Neural crest cell (in vitro differentiated cells): ENCODE measurements at places on chromosomes 7 and 10. TPM values are rescaled to one million over a fixed set of nuclear protein-coding genes. Genes with fewer than 3 reads are reported as not detected.

The MRC1 gene
- not detected in 2 replicates for total RNA-seq

The ABHD11 gene
- 23.3 and 26.4 TPM in 2 replicates for total RNA-seq

The CFAP43 gene
- total RNA-seq: 0.63 and 0.71 TPM in 2 replicates

The GPR15LG gene
- total RNA-seq: not detected in 2 replicates

The SLC26A5 gene
- not detected in 2 replicates for total RNA-seq

The AHCYL2 gene
- total RNA-seq: 18.7 and 19.1 TPM in 2 replicates

The CYP2C9 gene
- not detected in 2 replicates for total RNA-seq

The HSPA12A gene
- 7.4 and 7.6 TPM in 2 replicates for total RNA-seq

The MYL10 gene
- not detected in 2 replicates for total RNA-seq

DNA sequence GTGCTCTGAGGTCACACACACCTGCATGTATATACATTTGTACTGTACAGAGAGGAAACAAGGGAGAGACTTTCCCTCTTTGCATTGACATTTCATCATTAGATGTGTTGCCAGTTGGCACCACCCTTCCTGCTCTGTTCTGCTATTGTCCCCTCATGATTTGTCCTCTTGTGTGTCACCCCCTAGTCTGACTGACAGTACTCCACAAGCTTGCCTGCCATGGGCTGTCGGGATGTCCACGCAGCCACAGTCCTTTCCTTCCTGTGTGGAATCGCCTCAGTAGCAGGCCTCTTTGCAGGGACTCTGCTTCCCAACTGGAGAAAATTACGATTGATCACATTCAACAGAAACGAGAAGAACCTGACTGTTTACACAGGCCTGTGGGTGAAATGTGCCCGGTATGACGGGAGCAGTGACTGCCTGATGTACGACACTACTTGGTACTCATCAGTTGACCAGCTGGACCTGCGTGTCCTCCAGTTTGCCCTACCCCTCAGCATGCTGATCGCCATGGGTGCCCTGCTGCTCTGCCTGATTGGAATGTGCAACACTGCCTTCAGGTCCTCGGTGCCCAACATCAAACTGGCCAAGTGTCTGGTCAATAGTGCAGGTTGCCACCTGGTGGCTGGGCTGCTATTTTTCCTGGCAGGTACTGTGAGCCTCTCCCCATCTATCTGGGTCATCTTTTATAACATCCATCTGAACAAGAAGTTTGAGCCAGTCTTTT, 9.4 kb downstream of the CLDN12 start:
- DNase-seq: no peak

- peak; percentile 27 for DNase-seq
Measured at GRCh38 chr7:106947244-106947728, 82.2 kb downstream of the PIK3CG start.

- no peak for DNase-seq
Measured at GRCh38 chr10:23319835-23320234, 24.8 kb downstream of the C10orf67 start.

GRCh38 chr10:30373596-30374327, 24.7 kb upstream of the MTPAP start:
- no peak for DNase-seq

GRCh38 chr7:141409801-141410329, 141.3 kb upstream of the AGK start:
- DNase-seq: no peak

DNA sequence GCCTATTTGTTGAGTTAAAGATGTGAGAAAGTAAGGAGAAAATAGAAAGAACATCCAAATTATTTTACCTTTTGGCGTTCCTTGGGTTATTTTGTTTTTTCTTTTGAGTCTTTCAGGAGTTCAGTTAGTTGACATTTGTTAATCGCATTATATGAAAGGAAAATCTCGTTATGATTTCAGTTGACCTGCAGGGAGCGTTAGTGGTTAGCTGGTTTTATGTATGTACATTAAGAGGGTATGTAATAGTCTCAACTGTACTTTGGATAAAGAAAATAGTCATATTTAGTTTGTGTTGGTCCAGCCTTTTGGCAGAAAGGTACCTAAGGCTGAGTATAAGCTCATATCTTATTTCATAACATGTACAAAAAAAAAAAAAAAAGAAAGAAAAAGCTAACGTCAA, 4.0 kb downstream of the BMPER start:
- DNase-seq: no peak

DNA sequence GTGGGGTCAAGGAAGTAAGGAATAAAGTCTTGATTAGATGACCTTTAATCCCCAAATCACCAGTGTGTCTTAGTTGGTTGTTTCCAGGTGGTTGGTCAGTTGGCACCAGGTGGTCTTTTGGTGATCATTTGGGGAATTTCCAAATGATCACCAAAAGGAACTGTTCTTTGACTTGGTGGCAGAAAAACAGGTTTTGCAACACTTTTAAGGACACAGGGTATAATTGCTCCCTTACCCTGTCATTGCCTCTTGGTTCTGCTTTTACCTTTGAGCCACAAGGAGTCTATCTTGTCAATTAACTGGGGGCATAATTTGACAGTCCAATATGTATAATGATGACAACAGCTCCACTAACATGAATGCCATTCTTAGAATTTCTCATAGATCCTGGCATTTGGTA, 104.2 kb downstream of the ADK start:
- no peak for DNase-seq

DNA sequence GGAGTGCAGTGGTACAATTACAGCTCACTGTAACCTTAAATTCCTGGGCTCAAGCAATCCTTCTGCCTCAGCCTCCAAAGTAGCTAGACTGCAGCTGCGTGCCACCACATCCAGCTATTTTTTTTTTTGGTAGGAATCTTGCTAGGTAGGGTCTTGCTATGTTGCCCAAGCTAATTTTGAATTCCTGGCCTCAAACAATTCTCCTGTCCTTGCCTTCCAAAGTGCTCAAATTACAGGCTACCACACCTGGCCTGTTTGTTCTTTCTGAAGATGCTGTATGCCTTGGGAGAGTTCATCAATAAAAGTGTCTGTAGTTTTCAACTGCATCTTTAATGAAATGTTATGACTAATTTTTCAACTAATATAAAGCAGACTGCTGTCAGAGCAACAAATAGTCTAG, 452 bp downstream of the SAMD9 start:
- DNase-seq: no peak

DNA sequence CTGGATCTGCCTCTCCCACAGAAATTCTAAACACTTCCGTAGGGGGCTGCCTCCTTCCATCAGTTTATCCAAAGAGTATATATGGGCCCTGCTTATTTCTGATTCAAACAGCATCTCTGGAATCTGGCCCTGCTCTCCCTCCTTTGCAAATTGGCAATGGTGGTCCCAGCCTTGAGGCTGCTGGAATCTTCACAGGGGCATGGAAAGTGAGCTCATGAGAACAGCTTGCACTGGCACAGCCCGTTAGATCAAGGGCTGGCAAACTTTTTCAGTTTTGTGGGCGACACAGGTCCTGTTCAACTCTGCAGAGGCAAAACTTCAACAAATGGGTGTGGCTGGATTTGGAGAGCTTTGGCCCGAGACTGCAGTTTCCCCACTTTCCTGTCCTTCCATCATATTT, 526.9 kb downstream of the KCNMA1 start:
- no peak for DNase-seq

DNA sequence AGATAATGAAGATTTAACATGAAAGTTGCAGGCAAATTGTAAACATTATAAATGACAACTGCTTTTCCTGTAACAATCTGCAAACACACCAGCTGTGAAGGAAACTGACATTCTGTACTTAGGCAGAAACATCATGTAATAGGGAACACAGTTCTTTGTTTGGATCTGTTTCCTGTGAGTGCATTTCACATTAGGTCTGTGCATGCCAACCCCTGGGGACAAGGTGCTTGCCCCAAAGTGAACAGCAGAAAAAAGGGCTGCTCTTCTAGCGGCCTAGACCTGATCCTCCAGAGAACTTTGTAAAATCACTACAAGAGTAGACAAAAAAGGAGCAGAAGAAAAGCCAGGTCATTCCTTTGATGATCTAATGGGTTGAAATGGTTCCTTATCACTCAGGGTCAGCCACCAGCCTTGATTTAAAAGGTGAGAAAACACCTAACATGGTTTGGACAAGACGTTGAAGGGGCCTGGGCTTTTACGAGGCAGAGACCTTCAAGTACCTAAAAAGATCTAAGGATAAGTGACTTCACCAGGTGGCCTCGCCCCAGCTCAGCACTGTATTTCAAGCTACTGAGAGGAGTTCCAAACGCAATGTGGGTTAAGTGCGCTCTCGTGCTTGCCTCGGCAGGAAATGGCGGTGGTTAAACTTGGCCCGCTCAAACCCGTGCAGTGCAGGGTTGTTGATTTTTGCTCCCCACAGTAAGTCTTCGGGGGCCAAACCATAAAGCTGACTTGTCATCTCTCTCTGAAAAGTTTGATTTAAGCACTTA, 249.7 kb downstream of the CREB5 start:
- DNase-seq: no peak

DNA sequence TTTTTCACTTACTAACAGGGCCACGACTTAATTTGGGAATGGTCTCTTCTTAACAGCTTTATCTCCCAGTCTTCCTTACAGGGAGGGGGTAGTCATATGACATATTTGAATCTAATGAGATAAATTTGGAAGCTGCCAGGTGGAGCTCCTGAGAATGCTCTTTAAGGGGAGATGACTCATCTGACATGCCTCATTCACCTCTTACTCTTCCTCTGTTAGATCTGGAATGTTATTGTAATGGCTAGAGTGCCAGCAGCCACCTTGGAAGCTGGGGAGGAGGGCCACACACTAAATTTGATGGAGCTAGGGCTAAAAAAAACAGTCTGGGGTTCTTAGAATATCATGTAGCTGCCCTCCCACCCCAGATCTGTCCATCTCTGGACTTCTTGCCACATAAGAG, 22.7 kb downstream of the HECW1 start:
- DNase-seq: no peak

- no peak for DNase-seq
Measured at GRCh38 chr7:27619492-27619891, 43.2 kb downstream of the HIBADH start.

GRCh38 chr10:59880971-59881510, 25.3 kb downstream of the CCDC6 start:
- no peak for DNase-seq

DNA sequence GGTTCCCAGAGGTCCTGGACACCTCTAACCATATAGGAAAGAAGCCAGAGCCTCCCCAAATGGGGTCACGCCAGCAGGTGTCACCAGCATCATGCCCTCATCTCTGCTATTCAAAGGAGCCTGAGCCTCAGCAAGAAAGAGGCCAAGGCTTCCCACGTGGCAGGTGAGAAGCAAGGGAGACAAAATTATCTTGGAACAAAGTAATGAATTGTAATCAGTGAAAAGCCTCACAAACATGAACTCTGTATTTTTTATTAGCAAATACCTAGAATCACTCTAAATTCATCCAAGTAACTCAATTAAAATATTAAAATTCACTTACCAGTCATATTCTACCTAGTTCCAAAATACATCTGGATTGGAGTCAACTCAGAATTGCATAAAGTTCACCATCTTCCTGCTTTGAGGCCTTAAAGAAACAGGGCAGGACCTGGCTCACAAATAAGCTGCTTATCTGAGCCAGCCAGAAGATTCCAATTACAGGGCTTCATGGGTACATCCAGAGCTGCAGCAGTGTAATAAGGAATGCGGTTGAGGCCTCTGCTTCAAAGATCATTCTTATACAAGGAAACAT, 68.7 kb downstream of the SGMS1 start:
- no peak for DNase-seq

DNA sequence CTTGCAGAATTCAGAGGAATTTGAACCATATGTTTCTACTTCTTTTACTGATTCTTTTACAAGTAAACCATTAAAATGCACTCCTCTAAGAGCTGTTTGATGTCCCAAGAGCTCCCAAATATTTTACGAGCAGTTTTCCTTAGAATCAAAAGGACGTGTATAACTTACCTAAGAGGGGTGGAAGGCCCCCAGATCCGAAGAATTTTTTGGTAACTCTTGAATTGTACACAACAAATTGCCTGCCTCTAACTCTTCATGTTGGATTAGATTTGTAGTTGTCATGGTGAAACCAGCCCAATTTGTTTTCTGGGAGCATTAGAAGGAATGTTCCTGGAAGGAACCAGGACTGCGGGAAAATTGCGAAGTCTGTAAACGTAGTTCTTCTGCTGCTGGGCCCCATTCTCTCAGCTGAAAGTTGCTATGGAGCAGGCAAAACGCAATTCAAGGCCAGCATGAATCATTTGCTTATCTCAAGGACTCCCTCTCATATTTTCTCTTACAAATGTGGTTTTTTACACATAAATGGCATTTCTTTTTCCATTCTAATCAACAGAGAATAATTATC, 124.8 kb upstream of the TMEM72 start:
- no peak for DNase-seq

GRCh38 chr7:109967406-109967805, 1123.5 kb upstream of the LRRN3 start:
- DNase-seq: no peak

DNA sequence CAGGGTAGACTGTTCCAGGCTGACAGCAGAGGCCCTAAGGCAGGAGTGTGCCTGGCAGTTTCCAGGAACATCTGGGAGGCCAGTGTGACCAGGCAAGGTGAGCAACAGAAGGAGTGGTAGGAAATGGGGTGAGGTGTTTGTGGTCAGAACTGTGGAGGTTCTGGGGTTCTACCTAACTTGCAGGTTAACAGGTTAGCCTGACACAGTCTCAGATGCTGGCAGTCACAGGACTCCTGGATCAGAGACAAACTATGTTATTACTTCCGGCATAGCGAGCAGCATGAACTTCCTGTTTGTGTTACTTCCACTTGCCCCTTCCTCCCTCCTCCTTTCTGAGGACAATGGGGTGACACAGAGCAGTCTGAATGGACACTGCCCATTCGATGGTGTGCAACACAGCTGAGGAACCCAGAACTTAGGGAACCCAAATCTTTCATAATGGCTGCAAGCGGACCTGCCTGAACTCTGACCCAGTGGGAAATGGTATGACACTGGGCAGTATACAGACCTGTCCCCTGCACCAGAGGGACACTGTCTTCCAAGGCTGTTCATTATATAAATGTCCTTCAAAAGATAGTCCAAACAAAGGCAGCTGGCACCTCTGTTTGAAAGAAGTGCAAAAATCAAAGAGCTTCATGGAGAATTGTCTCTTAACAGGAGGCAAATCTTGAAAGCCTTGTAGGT, 3.9 kb upstream of the SAR1A start:
- DNase-seq: no peak

GRCh38 chr7:88628363-88629085, 131.0 kb upstream of the ZNF804B start:
- no peak for DNase-seq

- no peak for DNase-seq
Measured at GRCh38 chr7:68730964-68731363, 867.3 kb upstream of the AUTS2 start.

- no peak for DNase-seq
Measured at GRCh38 chr10:103765981-103766380, 89.4 kb downstream of the SH3PXD2A start.

- DNase-seq: no peak
Measured at GRCh38 chr10:132263866-132264265, 43.9 kb downstream of the STK32C start.
